ENCODE measurements at places on chromosomes 12 and 14. TPM values are rescaled to one million over a fixed set of nuclear protein-coding genes. Genes with fewer than 3 reads are reported as not detected.

Gene PRKD1
- total RNA-seq = 1.0 TPM

Gene WNT1
- total RNA-seq = not detected

Gene IGF1
- 3.2 TPM for total RNA-seq

Gene LRRC10
- not detected for total RNA-seq

Gene CMTM5
- 0.66 TPM for total RNA-seq

Gene ETFBKMT
- total RNA-seq = 3.7 TPM

Gene DYRK2
- 112 TPM for total RNA-seq

Gene TAS2R42
- total RNA-seq = not detected

Gene DPF3
- total RNA-seq = 6.7 TPM

Gene FOXN4
- total RNA-seq = not detected

Gene TAS2R19
- total RNA-seq = 1.9 TPM

Gene LAG3
- total RNA-seq = 1.0 TPM

Gene IFNG-AS1
- not detected for total RNA-seq

Gene SALL2
- 1.7 TPM for total RNA-seq

Gene NEMF
- total RNA-seq = 52.8 TPM

Gene FOXG1
- not detected for total RNA-seq

Gene PRH2
- not detected for total RNA-seq

Gene GRIP1
- 6.2 TPM for total RNA-seq

Data from colonic mucosa (tissue), 4 donors.